ENCODE measurements at places on chromosomes 12 and 14.

GRCh38 chr12:76627346-76628135 lies 68.0 kb upstream of the OSBPL8 start:
- no peak for DNase-seq

DNA sequence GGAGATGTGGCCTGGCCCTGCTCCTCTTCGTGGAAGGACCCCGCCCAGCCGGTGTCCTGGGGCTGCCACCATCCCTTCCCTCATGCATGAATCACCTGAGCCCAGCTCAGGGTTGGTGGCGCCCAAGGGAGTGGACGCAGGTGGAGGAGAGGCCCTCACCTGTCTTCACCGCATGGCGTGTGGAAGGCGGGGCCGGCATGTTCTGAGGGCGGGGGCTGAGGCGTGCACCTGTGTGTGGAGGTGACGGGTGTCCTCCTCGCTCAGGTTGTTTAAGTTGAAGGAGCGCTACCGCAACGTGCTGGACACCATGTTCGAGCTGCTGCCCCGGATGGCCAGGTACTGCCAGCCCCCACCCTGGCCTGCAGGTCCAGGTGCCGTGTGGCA lies 47.0 kb downstream of the SLC8B1 start:
- DNase-seq = no peak

DNA sequence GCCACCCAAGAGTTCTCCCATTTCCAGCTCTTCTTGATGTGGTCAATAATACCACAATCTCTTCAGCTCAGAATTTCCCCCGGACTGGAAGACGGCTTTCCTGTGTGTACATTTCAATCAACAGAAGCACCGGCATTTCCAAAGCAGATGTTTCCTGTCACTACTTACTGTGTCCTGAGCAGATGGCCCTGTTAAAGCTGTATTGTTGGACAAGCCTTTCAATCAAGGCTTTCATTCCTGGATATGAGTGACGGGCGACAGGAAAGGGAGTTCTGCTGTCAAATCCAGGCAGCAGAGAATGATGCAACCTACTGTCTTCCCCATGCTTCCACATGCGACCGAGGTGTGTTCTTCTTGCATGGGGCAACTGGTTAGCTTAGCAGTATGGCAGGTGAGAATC lies 76.4 kb upstream of the CCDC60 start:
- no peak for DNase-seq

GRCh38 chr12:84421103-84421502 lies 491.5 kb downstream of the SLC6A15 start:
- DNase-seq = no peak

DNA sequence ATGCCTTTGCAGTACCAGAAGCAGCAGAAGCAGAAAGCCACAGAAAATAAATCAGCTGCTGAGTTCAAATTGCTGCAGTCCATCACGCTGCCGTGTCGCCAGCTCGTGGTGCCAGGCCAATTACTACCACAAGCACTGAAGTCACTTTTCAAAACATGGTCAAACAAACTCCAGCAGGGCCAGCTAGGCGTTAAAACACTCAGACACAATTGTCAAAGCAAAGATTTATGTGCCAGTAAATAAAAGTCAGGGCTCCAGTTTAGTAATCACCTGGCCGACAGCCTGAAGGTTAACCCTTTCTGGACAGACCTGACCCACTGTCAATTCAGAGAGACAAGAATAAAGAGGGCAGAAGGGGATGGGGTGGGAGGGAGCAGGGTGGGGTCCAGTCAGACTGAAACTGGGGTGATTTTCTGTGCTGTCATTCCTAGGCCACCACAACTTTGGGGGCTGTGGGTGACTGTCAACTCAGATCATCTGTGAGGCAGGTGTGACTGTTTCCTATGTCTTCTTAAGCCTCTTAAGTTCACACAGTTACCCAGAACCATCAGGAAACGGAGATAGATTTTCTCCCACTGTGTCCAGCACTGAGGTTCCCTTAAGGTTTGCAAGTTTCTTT lies 109.8 kb upstream of the FUT8 start:
- no peak for DNase-seq

DNA sequence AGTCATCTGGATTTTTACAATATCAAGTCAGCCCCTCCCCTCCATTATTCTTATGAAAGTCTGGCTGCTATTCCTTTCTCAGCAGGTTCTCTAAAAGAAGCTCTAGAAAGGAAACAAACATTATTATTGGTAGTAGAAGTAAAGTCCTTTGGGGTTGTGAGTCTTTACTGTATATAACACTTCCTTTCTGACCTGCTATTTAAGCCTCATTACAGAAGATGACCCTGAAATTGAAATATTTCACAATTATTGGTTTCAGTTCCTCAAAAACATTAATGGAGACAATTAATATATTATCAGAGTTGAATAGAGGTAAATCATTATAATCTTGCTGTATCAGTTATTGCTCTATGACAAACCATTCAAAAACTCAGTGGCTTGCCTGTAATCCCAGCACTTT lies 19.3 kb downstream of the PLEKHA5 start:
- DNase-seq = no peak

- DNase-seq = no peak
Measured at GRCh38 chr12:6975297-6976032, 4.8 kb downstream of the EMG1 start.

GRCh38 chr12:121831571-121832245 lies 27.0 kb downstream of the HPD start:
- DNase-seq = no peak

- no peak for DNase-seq
Measured at GRCh38 chr12:104506676-104507401, 50.1 kb downstream of the CHST11 start.

DNA sequence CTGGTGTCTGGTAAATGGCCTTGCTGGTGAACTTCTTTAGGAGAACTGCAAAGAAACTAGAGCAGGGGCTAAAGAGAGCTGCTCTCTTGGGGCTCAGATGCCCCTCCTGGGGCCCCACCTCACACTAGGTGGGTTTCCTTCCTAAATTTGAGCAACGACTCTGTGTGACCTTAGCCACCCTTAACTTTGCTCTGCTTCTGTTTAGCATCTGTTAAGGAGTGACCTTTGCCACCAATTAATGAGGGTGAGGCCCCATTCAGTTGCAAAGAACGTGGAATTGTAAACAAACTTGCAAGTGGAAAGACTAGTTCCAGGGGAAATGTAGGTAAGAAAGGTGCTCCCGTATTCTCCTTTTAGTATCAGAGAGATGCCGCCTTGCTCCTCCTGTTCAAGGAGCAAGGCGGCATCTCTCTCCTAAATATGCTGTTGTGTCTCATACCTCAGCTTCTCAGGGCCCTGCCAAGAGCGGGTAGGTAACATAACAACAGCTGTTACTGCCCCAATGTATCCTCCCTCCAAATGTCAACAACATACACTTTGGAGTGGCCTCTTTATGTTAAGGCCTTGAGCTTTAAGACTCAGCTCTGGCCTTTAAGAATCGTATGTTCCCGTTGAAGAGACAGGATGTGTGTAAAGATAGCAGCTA lies 77.6 kb upstream of the FUT8 start:
- no peak for DNase-seq
